ENCODE measurements at places on chromosomes 7 and 10.
A peak's percentile ranks its signal among the peaks of the same experiment; 100 is the strongest.

DNA sequence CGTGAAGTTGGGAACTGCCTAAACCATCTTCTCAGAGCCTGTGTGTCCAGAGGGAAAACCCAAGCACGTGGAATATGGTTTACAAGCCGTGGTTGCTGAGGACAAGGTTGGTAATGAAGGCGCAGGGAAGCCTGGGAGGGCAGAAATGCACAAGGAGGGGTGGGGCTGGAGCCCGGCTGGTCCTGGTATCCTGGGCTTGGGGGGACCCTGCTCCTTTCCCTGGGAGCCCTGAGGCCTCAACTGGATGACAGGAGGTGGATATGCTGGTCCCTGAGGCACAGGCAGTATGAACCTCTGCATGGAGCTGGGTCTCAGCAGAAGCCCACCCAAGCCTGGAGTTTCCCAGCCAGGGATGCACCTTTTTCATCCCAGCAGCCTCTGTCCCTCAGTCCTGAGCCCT is 80.3 kb upstream of the RET start:
- no peak for DNase-seq

DNA sequence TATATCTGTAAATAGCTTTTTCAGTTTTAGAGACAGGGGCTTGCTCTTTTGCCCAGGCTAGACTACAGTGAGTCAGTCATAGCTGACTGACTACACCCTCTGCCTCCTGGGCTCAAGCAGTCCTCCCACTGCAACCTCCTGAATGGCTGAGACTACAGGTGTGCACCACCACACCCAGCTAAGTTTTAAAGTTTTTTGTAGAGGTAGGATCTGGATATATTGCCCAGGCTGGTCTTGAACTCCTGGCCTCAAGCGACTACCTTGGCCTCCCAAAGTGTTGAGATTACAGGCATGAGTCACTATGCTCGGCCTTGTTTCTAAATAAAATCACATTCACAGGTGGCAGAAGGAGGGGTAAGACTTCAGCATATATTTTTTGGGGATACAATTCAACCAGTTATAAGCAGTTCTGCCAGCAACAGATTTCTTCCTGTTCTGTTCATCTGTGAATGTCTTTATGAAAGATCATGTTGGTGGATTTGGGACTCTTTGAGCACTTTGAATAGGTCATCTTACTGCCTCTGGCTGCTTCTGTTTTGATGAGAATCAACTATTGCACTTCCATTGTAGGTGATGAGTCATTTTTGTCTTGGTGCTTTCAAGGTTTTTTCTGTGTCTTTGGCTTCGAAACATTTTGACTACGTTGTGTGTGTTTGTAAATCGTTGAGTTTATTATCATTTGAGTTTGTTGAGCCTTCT is 15.7 kb downstream of the RBM33 start:
- no peak for DNase-seq

DNA sequence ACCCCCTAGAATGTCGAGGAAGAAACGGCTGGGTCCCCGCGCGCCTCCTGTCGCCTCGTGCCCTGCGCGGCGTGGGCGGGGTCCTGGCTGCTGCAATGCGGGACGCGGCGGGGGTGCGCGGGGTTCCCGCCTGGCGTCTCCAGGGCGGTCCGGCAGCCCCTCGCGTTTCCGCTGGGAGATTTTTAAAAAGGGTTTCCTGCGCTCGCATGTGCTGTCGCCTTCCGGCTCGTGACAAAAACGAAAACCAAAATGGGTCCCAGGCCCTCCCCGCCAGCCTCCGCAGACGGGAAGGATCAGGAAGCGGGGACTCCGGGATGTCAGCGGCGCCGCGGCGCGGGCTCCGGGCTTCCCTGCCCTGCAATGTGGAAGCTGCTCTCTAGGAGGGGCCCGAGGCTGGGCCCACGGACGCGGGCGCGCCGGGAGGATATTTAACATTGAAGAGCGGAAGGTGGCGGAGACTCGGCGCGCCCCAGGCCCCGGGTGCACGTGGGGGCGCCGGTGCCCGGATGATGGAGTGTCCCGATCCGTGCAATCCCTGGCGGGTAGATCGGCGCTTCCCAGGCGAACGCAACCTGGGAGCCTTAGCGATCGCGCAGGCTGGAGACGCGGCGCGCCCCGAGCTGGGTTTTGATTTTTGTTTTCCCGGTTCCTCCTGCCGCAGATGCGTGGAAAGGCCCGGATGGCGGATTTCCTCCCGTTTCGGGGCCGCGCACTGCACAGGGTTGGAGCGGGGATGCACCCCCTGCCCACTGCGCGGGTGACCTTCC is 1.0 kb downstream of the PFKP start:
- no peak for DNase-seq

DNA sequence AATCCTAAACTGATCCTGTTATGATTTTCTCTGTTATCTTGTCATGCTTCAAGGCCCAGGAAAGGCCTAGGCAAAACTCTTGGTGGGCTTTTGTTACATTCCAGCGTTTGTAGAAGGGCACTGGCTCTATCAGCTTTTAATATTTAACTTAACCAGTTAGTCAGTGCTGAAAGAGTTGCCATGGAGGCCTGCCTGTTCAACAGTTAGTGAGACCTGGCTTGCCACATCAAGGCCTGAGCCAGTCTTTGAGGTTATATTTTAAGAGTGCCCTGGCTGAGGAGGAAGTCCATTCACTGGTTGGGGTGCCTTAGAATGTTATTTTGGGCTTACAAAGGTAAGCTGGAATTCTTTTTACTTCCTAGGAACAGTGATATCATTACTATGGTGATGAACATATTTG is 144.1 kb upstream of the NRG3 start:
- DNase-seq: no peak

DNA sequence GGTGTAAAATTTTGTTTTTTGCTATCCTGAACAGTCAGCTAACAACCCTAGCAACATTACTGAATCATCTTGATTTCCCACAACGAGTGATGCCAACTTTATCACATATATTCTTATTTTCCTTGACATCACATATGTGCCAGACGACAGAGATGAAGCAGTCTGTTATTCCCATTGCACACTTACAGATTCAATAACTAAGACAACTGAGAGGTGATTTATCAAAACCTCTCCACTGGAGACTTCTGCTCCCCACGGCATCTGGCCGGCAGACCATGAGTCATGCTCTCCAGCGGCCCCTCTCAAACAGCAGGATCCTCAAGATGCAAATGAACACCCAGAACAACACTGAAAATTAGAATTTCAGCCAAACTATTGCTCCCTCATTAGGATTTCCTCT is 57.1 kb downstream of the AMPH start:
- DNase-seq: no peak

GRCh38 chr10:27687326-27687725 is 58.3 kb downstream of the MKX start:
- DNase-seq: no peak

DNA sequence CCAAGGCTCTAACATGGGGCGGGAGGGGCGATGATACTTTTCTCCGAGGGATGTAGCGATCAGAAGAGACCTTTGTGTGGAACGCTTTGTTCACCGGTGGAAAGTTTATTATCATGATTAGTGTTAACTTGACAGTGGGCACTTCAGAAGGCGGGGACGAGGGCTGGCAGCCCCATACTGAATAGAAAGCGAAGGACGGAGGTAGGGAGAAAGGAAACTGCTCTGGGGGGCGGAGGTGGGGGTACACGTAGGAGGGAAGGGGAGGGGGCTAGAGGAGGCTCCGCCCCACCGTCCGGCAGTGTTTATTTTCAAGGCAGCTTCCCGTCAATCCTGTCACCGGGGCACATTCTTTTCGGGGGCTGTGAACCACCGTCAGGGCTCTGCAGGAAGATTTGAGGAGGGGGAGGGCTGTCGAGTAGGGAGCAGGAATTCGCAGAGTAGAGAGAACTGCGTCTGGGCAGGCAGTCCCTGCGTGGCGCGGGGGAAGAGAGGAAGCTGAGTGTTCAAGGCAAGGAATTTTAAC is 9.4 kb upstream of the NKX2-3 start:
- no peak for DNase-seq

GRCh38 chr10:44511166-44511565 is 126.3 kb upstream of the CXCL12 start:
- DNase-seq: no peak

GRCh38 chr7:66933469-66933868 is 12.4 kb downstream of the TMEM248 start:
- DNase-seq: no peak

DNA sequence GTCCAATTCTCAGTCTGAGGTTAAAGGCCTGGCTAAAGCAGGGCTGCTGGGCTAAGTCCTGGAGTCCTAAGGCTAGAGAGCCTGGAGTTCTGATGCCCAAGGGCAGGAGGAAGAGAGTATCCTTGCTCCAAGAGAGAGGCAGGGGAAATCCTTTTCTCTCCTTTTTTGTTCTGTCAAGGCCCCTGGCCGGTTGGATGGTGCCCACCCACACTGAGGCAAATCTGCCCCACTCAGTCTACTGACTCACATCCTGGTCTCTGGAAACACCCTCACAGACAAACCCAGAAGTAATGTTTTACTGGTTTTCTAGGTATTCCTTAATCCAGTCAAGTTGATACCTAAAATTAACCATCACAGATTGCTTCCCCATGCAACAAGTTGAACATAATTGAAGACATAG is 23.0 kb downstream of the ZNF518A start:
- no peak for DNase-seq

DNA sequence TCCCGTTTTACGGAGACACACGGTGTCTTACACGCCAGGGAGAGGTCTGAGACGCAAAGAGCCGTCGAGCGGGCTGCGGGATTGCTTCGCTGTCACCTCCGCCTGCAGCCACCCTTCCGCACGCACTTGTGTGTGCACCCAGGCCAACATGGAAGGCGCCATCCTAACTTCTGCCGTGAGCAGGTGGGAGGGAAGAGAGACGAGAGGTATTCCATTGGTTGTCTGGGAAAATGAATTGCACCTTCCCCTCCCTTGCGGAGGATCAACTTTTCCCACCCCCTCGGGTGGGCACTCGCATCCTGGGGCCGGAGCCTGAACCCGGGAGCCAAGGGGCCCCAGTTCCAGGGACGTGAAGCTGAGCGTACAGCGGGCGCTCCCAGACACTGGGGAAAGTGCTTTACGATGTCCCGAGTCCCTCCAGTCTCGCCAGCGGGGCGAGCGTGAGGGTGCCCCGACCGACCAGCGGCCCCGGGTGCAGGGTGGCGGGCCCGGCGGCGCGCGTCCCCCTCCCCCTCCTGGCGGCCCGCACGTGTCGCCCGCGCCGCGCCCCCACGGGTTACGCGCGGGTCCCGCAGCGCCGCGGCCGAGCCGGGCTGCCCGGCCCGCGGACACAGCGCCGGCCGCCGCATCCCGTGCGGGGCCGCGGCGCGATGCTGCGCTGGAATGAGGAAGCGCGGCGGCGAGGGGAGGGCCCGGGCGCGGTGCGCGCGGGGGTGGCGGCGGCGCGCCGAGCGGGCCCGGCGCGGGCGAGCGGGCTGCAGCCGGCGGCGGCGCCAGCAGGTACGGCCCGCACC is 984 bp upstream of the IKZF1 start:
- DNase-seq: no peak

- peak; percentile 35 for DNase-seq
These were observed 19.6 kb downstream of the SGMS1 start for GRCh38 chr10:50604049-50604640.

- peak; percentile 53 for DNase-seq
These were observed 2.6 kb upstream of the ZNF503 start for GRCh38 chr10:75403939-75404814.

DNA sequence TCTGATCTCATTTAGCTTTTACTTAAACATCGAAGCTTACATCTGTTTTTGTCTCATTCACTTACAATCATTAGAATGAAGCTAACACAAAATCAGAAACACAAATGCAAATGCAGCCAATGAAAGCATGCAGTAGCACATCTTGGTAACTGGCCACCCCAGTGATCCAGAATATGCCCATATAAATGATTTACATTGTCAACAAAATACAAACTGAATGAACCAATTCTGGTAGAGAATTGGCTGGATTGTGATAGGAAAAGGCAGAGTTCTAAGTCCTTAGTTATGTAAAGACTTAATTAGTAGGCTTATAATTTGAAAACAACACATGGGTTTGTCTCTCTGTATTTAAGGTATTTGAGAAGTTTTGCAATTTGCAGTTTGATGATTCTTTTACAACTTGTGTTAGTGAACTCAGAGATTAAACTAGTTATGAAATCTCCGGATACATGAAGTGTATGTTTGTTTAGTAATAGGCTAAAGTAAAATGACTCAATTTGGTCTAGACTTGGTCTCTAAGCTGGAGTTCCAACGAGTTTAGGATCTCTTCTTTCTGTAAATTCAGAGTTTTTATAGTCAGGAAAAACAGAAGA is 21.2 kb downstream of the TECTB start:
- DNase-seq: no peak

GRCh38 chr7:17084166-17084475 is 202.3 kb upstream of the AGR3 start:
- no peak for DNase-seq

GRCh38 chr10:16907687-16908086 is 90.5 kb upstream of the RSU1 start:
- no peak for DNase-seq

DNA sequence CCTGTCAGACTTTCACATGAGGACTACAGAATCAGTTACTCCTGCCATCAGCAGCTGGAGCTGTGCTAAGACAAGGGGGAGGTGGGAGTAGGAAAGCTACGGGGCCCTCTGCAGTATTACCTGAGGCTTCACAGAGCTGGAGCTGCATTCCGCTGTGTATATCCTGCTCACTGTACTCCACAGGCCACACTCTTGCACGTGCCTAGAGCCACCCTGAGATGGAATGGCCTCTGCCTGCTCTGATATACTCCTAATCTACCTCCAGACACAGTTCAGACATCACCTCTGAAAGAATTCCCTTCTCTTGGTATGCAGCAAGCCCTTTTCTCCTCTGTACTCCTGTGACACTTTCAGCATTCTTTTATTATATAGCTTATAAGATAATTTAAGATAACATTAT is 34.8 kb downstream of the TRDMT1 start:
- no peak for DNase-seq

- no peak for DNase-seq
These were observed 78.9 kb downstream of the GPR37 start for GRCh38 chr7:124686543-124687171.

- no peak for DNase-seq
These were observed 3.7 kb upstream of the MCU start for GRCh38 chr10:72688208-72688651.

- DNase-seq: no peak
These were observed 24.5 kb upstream of the ABLIM1 start for GRCh38 chr10:114682532-114682931.

DNA sequence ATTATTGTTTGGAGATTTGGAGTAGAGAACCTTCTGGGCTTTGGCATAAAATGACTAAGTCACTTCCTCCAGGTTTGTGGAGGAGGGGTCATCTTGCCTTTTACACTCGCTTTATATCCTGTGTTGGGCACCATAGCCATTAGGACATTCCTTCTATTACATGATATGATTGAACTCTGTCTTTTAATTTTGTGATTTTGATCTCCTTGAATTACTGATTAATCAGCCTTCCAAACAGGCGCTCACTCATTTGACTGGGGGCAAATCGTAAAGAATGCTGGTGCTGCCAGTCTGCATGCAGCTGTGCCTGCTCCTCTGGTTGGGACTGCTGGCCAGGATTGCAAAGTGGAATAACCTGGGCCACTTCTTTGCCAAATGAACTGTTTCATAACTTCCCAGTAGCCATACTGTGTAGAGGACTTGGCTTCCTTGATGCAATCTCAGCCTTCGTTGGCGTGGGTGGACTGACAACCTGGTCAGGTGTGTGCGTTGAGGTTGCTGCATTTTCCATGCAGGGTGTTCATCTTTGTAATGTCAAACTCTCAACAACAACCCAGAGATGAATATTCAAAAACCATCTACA is 65.9 kb upstream of the RAB11FIP2 start:
- no peak for DNase-seq
